ENCODE measurements at places on chromosomes 6 and 20. TPM values are rescaled to one million over a fixed set of nuclear protein-coding genes. Genes with fewer than 3 reads are reported as not detected.

Gene E2F1
- 22.3 TPM for total RNA-seq

Gene LCA5
- total RNA-seq, result 0.74 TPM

Gene DNMT3B
- total RNA-seq, result 4.2 TPM

Gene BPIFB4
- total RNA-seq, result not detected

Gene RFX6
- not detected for total RNA-seq

Gene GCNT2
- 6.0 TPM for total RNA-seq

Gene PEX3
- 12.5 TPM for total RNA-seq

Gene SIRPG
- not detected for total RNA-seq

Gene EDN1
- 38.8 TPM for total RNA-seq

Gene TRIM10
- total RNA-seq, result not detected

Gene CBLN4
- not detected for total RNA-seq

Gene OR2J3
- not detected for total RNA-seq

Gene OR2B6
- 0.15 TPM for total RNA-seq

Gene CRISP3
- not detected for total RNA-seq

Gene DEFB113
- total RNA-seq, result not detected

Gene PDYN
- not detected for total RNA-seq

All from A549 treated with Hydrocortisone at 1 μM for 4 hours (cell line).